ENCODE measurements at places on chromosomes 12 and 14. TPM values are rescaled to one million over a fixed set of nuclear protein-coding genes. Genes with fewer than 3 reads are reported as not detected.

DNA sequence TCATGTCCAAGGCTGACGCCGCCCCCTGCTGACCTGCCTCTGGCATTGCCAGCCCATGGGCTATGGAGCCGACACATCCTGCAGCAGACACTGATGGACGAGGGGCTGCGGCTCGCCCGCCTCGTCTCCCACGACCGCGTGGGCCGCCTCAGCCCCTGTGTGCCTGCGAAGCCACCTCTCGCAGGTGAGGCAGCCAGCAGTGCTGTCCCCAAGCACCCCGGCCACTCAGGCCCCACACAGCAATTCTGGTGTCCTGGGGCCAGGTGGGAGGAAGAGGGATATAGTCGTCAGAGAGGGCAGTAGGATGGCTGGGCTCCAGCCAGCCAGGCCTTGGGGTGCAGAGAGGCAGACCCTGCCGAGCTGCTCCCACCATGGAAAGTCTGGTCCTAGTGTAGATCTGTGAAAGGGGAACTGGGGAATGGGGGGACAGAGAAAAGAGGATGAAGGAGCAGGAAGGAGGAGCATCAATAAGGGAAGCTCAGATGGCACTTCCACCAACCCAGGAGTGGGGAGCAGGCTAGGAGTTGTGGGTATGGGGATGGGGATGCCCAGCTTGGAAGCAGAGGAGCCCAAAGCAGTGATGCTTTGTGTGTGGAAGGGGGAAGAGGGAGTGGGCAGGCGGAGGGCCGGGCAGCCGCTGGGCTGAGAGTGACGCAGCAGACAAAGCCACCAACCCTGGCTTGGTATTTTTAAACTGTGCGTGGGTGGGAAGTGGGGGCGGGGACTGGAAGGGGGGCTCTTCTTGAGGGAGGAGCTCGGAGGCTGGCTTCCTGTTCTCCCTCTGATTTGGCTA is 4.7 kb downstream of the NAB2 start:
- H3K36me3 ChIP-seq: peaks cover 13% of the 10 kb centered on the region
- H3K27ac ChIP-seq: no peak overlapping the region
- no peak overlapping the region for H3K4me3 ChIP-seq
- H3K4me1 ChIP-seq: peaks cover 33% of the 10 kb centered on the region

DNA sequence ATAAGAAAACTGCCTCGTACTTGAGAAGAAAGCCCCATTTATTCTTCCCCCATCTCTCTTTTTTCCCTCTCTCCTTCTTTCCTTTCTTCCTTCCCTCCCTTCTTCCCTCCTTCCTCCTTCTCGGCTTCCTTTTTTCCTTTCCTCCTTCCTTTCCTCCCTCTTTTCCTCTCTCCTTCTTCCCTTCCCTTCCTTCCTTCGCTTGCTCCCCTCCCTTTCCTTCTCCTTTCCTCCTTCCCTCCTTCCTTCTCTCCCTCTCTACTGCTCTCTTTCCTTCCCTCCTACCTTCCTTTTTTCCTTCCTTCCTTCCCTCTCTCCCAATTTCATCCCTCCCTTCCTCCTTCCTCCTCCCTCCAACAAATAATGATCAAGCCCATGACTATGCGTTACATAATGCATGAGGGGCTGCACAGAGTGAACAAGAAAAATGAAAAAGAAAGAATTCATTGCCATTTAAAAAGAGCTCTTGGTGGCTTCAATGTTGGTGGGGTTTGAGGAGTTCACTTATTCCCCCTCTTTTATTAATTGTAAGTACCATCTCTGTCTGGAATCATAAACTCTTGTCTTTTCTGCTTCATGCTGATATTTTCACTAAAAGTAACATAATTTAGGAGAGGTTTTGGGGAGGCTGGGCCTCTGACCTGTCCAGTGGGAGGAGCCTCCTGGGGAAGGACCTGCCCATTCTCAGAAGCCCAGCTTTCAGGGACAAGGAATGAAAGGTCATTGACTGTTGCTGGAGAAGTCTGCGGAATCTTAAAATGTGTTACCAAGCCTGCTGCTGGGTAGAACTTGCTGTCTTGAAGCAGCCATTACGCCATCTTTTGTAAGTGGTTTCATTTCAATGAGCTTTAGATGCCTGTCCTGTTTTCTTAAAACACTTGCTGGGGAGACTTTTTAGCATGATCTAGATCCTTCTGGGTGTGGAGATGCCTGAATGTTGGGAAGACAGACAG is 144.3 kb downstream of the CHST11 start:
- H3K27me3 ChIP-seq: peaks cover 5% of the 10 kb centered on the region
- H3K27ac ChIP-seq: no peak overlapping the region
- H3K4me1 ChIP-seq: no peaks in the 10 kb centered on the region
- no peak for DNase-seq
- H3K4me3 ChIP-seq: no peak overlapping the region

DNA sequence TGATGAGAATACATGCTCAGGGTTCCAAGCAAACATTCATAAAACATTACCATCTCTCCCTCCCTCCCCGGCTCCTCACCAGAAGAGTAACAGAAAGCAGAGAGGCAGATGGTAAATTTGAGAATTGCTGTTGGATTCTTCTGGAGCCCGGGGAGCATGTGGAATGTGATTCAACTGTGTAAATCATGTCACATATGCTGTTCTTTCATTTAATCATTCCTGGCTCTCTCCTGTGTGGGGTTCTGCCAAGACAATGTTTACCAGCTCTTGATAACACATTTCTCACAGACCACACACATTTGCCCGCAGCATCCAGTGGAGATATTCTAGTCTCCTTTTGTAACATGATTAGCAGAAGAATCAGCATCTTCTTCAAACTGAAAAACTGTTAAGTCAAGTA is 23.4 kb upstream of the NR2C1 start:
- H3K36me3 ChIP-seq: peaks cover 3% of the 10 kb centered on the region
- H3K4me1 ChIP-seq: peaks cover 14% of the 10 kb centered on the region
- no peak overlapping the region for H3K27ac ChIP-seq
- no peaks in the 10 kb centered on the region for H3K27me3 ChIP-seq

GRCh38 chr12:30145684-30146032 is 361.9 kb upstream of the TMTC1 start:
- DNase-seq: no peak
- no peaks in the 10 kb centered on the region for H3K36me3 ChIP-seq
- H3K4me1 ChIP-seq: no peaks in the 10 kb centered on the region
- no peak overlapping the region for H3K4me3 ChIP-seq

The KRT77 gene
- total RNA-seq: not detected

The TAS2R13 gene
- total RNA-seq: 0.46 TPM

Measured in HepG2 (cell line).